ENCODE measurements at places on chromosomes 7 and 10.

DNA sequence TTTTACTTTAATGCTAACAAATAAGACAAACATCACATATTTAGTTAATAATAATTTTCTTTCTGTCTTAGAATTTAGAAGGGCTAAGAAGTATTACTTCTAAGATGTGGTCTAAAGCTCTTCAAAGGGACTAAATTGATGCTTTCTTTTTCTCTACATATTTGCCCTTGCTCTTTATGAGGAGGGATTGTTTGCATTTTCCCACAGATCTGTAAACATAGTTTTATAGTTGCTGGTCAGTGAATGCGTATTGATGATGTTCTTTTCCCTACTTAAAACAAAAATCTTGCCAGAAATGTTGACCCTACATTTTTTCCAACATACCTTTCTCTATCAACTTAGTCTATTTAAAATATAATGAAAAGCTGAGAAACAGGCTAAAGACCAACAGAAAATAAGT is 372.4 kb upstream of the LRGUK start:
- DNase-seq: no peak

- DNase-seq: no peak
Measured at GRCh38 chr7:158996214-158997109, 140.1 kb downstream of the DYNC2I1 start.

GRCh38 chr10:88082806-88083596 is 219.6 kb downstream of the PTEN start:
- DNase-seq: no peak

DNA sequence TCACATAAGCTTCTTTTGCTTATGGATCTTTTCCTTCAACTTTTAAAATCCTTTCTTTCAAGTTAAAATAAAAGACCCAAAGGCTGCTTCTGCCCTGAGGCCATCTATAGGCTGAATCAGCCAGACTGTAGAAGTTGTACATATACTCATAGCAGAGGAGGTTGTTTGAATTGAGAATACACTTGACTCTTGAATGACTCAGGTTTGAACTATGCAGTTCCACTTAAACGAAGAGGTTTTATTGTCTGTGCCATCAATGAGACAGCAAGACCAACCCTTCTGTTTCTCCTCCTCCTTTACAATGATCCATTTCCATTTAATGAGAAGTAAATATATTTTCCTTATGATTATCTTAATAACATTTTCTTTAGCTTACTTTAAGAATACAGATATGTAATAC is 5.8 kb downstream of the ZNF365 start:
- no peak for DNase-seq

DNA sequence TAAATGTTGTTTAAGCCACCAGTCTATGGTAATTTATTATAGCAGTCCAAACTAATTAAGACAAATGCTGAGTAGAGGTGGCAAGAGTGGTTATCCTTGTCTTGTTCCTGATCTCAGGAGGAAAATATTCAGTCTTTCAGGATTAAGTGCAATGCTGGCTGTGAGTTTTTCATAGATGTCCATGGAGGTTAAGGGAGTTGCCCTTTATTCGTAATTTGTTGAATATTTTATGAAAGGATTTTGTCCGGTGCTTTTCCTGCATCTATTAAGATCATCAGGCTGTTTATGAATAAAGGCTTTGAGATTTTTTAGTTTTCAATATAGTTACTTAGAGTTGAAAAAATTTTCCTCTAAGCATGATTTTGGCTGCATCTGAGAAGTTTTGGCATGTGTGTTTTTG is 182.2 kb downstream of the SPAG6 start:
- no peak for DNase-seq

- DNase-seq: no peak
Measured at GRCh38 chr7:88455696-88456095, 149.0 kb upstream of the STEAP4 start.

- no peak for DNase-seq
Measured at GRCh38 chr7:96800824-96801223, 91.2 kb upstream of the SEM1 start.

DNA sequence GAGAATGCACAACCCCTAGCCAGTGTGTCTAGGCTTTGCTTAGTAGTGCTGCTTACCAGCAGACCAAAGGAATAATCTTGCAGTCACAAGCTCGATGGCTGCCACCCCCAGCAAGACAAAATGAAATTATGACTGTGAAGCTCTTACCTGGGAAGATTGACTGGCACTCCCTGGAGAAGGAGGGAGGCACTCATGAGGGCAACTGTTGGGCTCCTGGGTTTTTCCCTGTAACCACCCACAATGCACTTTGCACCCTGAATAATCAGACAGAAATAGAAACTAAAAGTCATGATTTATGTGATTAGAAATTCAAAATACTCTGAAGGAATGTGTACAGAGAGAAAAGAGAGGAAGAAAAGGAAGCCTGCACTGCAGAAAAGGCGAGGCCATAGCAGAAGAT is 144.3 kb upstream of the DGKB start:
- no peak for DNase-seq

GRCh38 chr10:42930516-42931192 is 146.2 kb upstream of the RET start:
- no peak for DNase-seq

DNA sequence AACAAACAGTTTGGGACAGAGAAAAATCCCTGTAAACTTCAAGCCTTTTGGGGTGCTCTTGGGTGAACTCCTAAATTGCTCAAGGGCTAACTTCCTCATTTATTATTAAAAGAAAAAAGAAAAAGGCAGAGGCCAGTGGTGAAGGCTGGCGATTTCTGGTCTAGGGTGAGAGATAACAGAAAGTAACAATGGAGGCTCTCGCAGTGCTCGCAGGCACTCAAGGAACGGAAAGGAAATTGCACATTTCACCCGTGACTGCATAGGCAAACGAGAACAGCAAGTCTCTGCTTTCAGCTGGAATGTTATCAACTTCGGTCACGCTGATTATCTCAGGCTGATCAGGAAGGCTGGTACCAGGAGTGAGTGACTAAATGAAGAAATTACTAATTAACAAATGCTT is 70.7 kb downstream of the PRKAG2 start:
- DNase-seq: no peak

- no peak for DNase-seq
Measured at GRCh38 chr7:66930341-66930740, 9.3 kb downstream of the TMEM248 start.

DNA sequence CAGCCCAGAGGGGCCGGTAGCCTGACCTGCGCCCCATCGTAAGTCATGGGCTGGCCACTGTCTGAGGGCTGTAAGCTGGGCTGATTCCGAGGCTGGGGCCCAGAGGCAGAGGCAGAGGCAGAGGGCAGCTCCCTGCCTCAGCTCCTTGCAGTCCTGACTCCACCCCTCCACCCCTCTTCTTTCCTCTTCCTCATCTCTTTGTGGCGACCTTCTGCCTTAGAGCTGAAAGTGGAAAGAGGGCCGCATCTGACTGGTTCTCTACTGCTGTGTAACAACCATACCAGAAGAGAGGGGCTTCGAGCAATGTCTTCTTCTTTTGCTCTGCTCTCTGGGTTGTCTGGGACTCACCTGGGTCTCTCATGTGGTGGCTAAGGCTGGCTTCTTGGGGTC is 179.1 kb downstream of the RPS24 start:
- no peak for DNase-seq

DNA sequence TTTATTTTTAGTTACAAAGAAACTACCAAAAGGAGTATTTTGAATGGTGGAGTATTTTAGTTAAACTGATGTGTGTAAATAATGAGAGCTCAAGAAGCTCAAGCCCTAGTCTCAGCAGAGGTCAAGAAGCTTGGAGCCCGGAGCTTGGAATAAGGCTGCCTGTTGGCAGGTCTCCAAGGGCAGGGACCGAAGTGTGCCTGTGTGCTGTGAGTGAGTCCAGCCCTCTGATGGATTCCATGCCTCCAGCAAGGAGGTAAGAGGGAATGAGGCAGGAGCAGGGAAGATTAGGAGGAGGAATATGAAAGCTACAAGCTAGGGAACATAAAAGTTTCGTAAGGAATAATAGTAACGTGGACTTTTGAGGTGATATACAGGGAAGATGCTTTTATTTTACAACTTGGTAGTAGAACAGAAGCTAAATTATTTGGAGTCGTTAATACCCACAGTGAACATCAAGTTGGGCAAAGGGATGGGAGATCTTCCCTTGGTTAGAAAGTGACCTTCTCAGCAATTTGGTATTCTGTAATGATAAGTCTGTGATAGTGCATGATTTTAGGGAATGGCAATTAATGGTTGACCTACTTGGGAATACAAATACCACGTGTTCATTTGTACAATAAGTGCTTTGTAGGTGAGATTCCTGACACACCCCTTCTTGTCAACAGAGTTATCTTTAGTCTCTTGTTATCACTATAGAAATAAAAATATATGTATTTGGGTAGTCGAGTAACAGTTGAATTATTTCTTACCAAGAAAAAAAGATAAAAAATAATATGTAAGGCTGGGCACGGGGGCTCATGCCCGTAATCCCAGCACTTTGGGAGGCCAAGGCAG is 4.6 kb downstream of the SEC23IP start:
- DNase-seq: no peak

DNA sequence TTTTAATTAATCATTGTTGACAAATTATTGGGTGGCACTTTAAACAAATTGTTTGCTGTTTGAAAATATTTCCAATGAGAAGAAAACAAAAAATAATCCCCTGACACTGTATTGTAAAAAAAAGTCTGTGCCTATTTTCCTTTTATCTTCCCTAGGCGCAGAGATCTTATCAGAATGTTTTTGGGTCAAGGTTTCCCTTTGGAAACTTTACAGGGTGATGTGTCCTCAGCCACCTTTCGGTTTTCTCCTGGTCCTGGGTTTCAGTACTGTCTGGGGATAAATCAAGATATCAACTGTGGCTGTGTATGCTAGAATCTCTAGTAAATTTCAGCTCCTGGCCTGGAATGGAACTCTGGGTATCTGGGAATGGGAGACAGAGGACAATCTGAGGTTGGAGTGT is 1.4 kb downstream of the ZNF107 start:
- no peak for DNase-seq

- DNase-seq: no peak
Measured at GRCh38 chr10:11898372-11899066, 75.4 kb downstream of the PROSER2 start.

- no peak for DNase-seq
Measured at GRCh38 chr10:11437391-11438142, 173.9 kb downstream of the USP6NL start.

GRCh38 chr7:94301024-94301586 is 93.6 kb upstream of the COL1A2 start:
- DNase-seq: no peak

- no peak for DNase-seq
Measured at GRCh38 chr10:114653926-114654325, 4.1 kb downstream of the ABLIM1 start.

DNA sequence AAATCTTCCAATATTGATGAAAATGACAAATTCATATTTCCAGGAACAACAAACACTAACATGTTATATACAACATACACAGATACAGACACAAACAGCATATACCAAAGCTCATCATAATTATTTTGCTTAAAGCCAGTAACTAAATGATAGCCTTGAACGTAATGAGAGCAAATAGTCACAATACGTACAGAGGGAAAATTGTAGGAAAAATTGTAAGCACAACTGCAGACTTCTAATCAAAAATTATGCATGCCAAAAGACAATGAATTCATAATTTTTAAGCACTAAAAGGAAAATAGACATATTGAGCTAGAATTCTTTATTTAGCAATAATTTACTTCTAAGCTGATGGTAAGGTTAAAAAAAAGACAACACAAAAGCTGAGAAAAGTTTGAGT is 1466.9 kb upstream of the CELF2 start:
- no peak for DNase-seq
